ENCODE measurements at places on chromosomes 3 and 15.
A peak's percentile ranks its signal among the peaks of the same experiment; 100 is the strongest.

DNA sequence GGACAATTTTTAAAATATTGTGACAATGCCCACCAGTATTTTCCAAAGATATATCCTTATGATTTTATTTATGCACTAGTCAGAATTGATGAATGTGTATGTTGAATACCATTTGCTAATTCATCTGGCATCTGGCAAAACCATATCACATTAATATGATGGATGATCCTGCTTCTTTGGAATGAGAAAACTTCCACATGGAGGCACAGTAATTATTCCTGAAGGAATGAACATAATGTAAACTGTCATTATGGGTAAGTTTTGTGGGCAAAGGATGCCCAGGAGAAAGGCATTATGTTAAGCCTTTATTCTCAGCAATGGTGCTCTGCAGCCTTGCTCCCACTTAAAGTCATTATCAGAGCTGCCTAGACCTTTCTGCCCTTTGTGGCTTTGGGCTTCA is 113.0 kb upstream of the MME start:
- DNase-seq: peak; percentile 73

- DNase-seq: peak; percentile 79
These were observed 378.7 kb upstream of the TGFBR2 start for GRCh38 chr3:30227571-30228301.

DNA sequence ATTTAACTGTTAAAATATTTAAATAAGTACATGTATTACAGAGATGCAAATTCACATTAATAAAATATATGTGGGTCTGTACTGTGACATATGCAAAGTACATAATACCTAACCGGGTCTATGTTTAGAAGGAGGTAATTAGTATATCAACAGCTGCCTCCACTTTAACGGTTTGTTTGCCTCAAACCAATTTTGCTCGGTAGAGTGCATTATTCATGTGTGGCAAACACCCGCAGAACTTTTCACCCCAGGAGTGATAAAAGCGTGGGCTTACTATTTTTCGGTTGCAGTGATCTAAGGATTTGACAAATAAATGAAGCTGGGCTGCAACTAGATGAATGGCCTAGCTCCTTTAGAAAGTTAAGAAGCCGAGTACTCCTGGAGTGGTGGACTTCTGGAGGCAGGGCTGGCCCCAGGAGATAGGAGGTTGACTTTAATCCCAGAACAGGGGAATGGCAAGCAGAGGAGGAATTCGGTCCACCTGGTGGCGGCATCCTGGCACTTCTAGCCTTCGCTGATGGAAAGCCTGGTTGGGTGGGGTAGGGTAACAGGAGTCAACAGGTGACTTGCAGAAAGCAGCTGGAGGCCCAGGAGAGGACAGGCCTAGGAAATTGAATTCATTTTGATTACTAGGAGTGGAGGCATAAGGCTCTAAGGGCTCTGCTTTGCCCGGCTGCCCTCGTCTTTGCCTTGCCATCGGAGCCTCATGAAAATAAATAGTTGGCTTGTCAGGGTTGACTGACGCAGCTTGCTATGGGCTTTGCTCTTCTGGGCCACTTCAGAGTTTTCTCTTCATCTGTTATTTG is 2.4 kb downstream of the SLCO3A1 start:
- no peak for DNase-seq

DNA sequence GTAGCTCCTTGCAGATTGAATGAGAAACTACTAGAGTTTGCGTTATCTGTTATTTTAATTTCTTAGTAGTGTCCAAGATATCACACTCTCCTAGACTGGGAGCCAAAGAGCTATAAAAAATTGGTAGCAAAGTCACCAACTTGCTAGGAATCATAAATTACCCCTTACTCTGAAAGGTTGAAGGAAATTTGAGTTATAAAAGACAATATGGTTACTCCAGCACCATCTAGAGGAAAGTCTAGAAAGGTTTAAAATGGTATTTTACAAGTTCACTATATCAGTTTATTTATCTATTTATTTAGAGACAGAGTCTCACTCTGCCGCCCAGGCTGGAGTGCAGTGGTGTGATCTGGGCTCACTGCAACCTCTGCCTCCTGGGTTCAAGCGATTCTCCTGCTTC is 121.6 kb downstream of the RBPMS2 start:
- no peak for DNase-seq

DNA sequence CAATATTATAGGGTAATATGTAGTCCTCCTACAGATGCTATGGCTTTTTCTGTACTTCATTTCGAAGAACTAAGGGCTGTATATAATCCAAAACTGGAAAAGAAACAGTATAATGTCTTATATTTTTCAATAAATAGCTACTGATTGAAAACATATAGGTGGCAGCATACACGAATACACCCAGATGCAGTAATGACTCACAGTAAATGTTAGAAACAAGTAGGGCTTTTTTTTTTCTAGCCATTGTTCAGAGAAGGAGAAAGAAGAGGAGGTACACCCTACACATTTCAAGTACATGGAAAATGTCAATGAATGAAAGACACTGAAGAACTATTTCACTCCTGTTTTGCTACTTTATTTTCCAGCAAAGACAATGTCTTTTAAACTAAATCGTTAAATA is 9.4 kb downstream of the DAZL start:
- no peak for DNase-seq

GRCh38 chr3:28940994-28941393 is 339.9 kb upstream of the RBMS3 start:
- DNase-seq: no peak

DNA sequence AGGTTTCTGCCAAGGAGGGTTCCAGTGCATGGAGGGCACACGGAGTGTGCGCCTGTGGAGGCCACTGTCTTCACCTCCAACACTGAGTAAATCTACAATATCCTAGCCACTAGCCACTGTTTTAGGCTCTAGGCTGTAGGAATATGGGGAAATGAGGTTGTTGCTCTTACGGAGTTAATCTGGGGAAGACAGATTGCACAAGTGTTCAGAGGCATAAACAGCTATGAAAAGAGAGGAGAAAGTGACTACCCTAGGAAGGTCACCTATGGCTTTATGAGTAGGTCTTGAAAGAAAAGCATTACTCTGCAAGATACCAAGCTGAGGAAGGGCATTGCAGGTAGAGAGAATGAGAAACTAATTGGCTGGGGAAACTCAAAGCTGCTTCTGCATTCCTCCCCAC is 85.7 kb downstream of the CYP19A1 start:
- no peak for DNase-seq

DNA sequence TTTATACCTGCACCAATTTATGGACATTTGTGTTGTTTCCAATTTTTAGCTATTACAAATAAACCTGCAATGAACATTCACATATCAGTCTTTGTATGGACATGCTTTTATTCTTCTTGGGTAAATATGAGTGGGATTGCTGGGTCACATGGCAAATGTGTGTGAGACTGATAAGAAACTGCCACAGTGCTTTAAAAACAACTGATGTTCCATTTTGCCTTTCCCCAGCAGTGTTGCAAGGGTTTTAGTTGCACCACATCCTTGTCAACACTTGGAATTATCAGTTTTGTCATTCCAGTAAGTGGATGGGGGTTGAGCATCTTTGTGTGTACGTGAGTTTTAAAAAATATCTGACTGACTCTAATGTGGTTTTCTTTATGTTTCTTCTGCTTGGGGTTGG is 191.2 kb downstream of the PLCL2 start:
- DNase-seq: no peak

GRCh38 chr15:55868707-55869106 is 124.7 kb downstream of the NEDD4 start:
- no peak for DNase-seq

- DNase-seq: no peak
These were observed 12.0 kb upstream of the C3orf80 start for GRCh38 chr3:160213191-160213590.

- no peak for DNase-seq
These were observed 58.7 kb downstream of the CHSY1 start for GRCh38 chr15:101193120-101193644.

DNA sequence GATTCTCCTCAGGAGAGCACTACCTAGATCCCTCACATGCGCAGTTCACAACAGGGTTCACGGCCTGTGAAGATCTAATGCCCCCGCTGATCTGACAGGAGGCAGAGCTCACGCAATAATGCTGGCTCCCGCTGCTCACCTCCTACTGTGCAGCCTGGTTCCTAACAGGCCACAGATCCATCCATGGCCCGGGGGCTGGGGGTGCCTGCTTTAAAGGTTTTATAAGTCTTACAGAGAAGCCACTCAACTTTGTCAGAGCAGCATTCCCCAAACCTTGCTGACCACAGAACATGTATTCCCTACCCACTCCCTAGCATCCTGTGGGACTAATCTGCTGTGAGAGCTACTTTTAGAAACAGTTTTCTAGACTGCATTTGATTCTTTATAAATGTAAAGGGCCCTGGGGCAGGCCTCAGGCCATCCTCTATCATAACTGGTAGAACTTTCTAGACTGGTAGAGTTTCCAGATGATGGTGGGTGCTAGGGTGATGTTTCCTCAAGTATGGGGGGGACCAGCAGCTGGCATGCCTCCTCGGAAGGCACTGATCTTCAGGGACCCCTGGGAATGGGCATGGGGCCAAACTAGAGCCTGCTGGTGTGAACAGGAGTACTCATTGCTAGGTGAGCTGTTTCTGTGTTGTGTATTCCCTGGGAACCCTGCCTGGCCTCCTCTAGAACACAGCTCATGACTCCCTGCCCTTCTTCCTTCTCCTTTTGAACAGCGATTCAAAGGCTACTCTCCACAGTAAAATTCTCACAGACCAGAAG is 25.7 kb upstream of the RAD18 start:
- DNase-seq: no peak

- no peak for DNase-seq
These were observed 12.1 kb downstream of the NR2F2 start for GRCh38 chr15:96342406-96343112.

- DNase-seq: no peak
These were observed 614.4 kb upstream of the MDFIC2 start for GRCh38 chr3:70926835-70927234.

- peak; percentile 78 for DNase-seq
These were observed 6.4 kb downstream of the STRA6 start for GRCh38 chr15:74196175-74196574.

DNA sequence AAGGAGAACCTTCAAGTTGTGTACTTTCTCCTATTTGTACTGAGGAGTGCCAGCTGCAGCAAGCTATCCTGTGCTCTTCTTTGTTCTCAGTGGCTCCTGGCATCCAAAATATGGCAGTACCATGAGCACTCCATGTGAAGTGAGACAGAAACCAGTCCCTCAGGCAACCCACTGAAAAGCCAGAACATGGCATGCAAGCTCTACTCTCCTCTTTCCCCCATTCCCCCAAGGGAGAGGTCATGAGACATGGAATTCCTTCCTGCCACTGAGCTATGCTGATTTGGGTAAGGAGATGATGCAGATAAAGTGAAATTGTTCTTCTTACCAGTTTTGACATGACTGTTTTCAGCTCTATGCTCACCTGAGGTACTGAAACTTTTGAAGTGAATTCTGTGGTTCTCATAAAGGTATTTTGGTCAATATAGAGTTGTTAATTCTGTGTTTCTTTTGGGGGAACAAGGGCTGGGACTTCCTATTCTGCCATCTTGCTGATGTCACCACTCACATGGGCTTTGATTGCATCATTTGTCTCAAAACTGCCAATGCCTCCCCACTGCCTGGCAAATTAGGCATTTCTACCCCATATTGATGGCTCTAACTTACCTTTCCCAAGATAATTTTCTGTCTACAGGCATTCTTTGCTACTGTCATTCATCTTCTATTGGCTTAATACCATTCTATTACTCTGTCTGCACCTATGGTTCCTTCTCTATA is 22.8 kb upstream of the CEP152 start:
- no peak for DNase-seq

- no peak for DNase-seq
These were observed 267.6 kb upstream of the TBC1D5 start for GRCh38 chr3:18010001-18010400.

DNA sequence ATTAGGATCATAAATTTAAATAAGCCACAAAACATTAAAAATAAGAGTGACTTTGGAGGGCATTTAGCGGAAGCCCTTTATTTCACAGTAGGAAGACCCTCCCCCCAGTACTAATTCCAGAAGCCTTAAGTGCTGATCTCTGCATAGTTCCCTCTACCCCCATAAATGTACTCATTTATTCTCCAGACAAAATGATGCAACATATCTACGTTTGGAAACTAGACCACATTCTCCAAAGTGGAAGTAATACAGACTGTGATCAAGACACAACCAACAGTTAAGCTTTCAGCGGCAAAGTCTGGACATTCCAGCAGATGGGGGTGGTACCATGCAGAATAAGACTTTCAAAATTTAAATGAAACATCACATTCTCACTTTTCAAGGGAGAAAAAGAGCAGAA is 44.8 kb upstream of the RPS17 start:
- DNase-seq: no peak

GRCh38 chr15:28923726-28924280 is 38.0 kb downstream of the APBA2 start:
- no peak for DNase-seq

- no peak for DNase-seq
These were observed 34.4 kb upstream of the GLCE start for GRCh38 chr15:69126054-69126469.

- DNase-seq: no peak
These were observed 44.6 kb downstream of the ERC2 start for GRCh38 chr3:56423661-56424099.

- no peak for DNase-seq
These were observed 126.2 kb upstream of the MRPS22 start for GRCh38 chr3:139217633-139218032.

DNA sequence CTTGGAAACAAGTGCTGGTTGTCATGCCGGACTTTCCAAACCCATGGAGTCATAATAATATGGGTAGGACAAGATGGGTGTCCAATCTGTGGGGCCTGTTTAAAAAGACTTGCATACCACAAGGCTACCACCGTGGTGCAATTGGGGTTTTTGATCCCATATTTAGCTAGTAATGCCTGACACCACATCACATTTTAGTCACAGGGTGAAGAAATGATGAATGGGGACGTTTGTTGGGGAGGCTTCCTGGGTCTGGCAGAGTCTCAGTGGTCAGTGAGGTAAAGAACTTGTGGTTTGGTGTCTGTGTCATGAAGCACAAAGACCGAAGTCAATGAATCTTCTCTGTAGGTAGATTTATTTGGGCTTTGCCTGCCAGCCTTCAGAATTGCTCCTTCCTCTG is 31.0 kb downstream of the P3H2 start:
- DNase-seq: no peak

- DNase-seq: no peak
These were observed 32.0 kb downstream of the TM4SF4 start for GRCh38 chr3:149506540-149506939.

- DNase-seq: no peak
These were observed 101.3 kb downstream of the FMN1 start for GRCh38 chr15:33093222-33093621.

GRCh38 chr3:128050597-128050996 is 1.6 kb upstream of the SEC61A1 start:
- no peak for DNase-seq

DNA sequence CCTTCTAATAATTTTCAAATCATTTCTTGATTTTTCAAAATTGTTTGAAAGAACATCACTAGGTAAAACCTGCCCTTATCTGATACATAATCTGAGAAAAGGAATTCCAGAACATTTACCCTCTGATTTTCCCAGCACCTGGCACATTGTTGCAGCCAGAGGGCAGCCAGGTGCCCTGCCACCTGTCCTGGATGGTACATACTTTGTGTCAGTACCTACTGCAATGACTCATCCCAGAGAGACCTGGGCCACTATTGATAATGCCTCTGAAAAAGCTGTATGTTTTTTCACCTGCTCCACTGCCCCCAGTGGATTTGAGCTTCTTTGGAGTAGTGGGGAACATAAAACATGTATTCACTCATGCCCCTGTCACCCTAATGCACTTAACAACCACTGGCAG is 648.9 kb upstream of the GBE1 start:
- no peak for DNase-seq

- no peak for DNase-seq
These were observed 369.8 kb downstream of the DIPK2A start for GRCh38 chr3:144341471-144341870.
